HuH-7.5 (cell line): ENCODE measurements at places on chromosomes 5 and 9.

DNA sequence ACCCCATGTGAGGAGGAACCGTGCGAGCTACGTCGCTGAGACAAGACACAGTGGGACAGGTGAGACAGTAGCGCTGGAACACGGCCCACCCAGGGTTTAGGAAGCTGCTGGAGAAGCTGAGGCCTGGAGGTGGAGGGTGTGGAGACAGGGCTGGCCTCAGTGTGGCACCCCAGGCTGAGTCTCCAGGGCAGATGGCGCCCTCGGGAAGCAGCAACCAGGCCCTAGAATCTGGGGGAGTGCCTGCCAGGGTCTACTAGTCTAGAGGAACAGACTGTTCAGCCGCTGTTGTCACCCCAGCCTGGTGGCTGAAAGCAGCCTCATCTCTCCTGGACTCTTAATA lies 4.6 kb upstream of the TERT start:
- no peak for DNase-seq

DNA sequence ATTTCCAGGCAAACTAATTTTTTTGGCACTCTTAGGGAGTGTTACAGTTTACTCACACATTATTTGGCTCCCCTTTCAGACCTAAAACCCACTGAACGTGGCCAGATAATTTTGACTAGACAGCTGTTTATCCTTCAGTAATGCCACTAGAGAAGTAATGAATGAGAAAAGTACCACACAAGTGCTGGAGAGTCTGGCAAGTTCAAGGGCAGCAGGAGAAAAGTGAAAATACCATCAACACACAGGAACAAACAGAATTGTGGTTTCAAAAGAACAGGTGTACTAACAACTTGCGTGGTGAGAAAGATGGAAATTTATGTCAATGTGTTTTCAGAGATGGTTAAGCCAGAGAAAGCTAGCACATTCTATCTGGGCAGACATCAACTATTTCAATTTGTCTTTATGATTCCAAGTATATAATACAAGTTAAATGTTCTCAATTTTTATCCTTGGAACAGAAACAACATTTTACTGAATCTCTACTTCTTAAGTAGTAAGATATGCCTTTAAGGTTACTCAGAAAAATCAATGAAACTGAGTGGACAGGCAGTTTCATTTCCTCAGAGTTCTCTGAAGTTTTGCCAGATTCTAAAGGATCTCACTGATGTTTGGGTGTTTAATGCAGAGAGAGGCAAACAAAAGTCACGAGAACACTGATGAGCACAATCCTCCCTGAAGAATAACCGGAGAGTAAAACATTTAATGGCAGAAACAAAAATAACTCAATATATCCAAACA lies 91.0 kb downstream of the ARSB start:
- DNase-seq: no peak

- no peak for DNase-seq
Measured at GRCh38 chr5:127602481-127602880, 46.4 kb upstream of the CTXN3 start.

DNA sequence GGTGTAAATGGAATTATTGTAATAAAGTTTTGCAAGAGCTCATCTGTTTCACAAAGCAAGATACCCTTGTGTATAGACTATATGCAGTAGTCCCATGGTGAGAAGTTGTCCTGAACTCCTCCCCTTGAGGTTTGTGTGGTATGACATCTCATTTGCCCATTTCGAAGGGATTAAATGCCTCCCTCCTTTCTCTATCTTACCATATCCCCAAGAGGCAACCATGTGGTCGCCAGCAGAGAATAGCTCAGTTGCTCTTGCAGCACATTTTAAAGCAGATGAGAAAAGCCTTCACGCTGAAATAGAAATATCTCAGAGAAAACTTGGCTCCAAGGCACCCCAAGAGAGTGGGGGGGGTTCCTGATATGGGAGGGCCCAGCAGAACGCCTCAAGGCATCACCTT lies 4.6 kb downstream of the SEMA6A start:
- DNase-seq: no peak

DNA sequence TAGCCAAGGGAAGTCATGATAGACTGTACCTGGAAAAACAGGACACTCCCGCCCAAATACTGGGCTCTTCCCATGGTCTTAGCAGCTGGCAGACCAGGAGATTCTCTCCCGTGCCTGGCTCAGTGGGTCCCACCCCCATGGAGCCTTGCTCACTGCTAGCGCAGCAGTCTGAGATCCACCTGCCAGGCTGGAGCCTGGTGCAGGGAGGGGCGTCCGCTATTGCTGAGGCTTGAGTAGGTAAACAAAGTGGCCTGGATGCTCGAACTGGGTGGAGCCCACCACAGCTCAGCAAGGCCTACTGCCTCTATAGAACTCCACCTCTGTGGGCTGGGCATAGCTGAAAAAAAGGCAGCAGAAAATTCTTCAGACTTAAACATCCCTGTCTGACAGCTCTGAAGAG lies 10.1 kb upstream of the THG1L start:
- DNase-seq: no peak

DNA sequence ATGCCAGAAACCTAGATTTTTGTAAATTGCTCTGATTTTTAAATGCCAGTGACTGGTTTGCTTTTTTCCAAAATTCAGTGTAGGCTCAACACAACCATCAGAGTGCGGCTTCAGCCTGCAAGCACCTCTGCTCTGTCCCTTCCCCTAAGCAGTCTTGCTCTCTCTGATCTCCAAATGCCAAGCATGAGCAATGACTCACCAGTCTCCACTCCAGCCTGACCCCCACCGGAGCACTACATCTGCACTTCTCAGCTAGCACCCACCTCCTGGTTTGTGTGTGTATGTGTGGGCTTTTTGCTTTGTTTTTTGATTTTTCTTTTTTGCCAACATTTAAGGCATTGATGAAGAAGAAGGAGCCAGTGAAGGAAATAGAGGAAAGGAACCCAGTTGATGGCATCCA lies 61.4 kb upstream of the ADRA1B start:
- no peak for DNase-seq

- DNase-seq: no peak
Measured at GRCh38 chr5:169081000-169081724, 219.8 kb downstream of the SLIT3 start.

GRCh38 chr9:136054798-136055714 lies 40.0 kb downstream of the NACC2 start:
- no peak for DNase-seq

- DNase-seq: no peak
Measured at GRCh38 chr5:32909207-32909606, 198.1 kb downstream of the NPR3 start.

DNA sequence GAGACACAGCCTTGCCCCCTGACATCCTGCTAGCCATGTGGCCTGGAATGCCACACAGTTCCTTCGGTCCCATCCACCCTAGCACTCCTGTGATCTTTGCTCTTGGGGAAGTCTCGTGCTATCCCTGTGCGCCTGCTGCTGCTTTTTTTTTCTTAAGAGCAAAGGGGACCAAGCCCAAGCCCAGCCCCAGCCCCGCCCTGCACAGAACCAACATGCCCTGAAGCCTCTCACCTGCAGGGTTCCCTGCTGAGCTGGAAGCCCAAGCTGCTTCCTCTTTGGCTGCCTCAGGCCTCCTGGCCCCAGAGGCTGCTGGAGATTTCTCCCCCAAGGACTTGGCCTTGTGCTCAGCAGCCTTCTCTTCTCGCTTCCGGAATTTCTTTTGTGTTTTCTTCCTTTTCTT lies 1.8 kb downstream of the SURF6 start:
- DNase-seq: no peak

- no peak for DNase-seq
Measured at GRCh38 chr9:107176436-107177151, 106.5 kb upstream of the RAD23B start.

- no peak for DNase-seq
Measured at GRCh38 chr9:89807682-89808075, 202.9 kb downstream of the GADD45G start.

- no peak for DNase-seq
Measured at GRCh38 chr5:59564895-59565294, 328.6 kb downstream of the PDE4D start.

GRCh38 chr5:113213551-113214425 lies 221.0 kb downstream of the TSSK1B start:
- no peak for DNase-seq

GRCh38 chr5:32027093-32027716 lies 146.9 kb downstream of the GOLPH3 start:
- DNase-seq: no peak

DNA sequence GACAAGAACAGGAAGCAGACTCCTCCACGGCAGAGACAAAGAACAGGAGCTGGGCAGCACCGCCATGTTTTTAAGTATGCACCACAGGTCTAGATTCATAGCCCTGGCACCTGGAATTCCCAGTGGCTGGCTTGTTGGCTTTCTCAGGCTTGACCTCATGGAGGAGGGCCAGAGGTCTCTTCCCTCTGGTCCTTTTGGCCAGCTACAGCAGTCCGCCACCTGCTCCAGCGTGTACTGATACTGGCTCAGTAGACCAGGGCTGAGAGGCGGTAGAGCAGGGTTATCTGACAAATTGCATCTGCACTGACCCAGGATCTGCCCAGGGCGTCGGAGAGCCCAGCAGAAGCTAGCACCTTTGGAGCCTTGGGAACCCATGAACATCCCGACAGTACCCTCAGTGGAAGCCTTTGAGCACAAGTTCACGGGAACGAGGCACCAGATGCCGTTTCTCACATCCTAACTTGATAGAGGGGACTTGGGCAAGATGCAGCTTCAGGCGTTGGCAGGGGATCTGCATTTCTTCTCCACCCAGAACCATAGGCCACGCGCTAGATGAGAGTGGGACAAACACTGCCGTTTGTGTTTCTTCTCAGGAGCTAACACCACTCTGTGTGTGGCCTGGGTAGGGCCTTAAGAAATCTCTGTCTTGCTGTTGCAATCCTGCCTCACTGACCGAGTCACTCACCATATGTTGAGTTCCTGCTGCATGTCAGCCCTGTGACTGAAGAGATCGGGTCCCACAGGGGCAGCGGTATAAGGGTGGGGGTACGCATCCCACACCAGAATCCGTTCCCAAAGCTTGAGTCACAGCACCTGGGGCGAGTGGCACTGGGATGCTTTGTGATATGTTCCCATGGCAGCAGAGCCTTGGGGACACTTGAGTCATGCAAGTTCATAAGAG lies 90.3 kb upstream of the OTULINL start:
- DNase-seq: no peak

DNA sequence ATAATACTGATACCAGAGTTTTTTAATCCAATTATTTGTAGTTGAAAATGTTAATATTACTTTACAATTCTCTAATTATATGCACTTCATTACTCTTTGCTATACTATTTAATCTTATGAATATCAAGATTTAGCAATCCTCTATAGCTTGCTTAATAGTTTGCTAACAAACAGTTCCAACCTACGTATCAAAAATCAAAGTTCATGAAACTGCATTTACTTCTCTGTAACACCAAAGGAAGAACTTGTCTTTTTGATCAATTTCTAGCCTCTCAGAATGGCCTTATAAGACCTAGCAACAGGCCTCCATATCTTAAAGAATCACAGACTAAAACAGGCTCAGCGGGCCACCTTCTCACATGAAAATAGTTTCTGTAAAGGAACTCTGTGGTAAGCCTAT lies 68.9 kb downstream of the ADAMTS6 start:
- DNase-seq: no peak

GRCh38 chr5:100838048-100838473 lies 65.0 kb downstream of the ST8SIA4 start:
- no peak for DNase-seq

DNA sequence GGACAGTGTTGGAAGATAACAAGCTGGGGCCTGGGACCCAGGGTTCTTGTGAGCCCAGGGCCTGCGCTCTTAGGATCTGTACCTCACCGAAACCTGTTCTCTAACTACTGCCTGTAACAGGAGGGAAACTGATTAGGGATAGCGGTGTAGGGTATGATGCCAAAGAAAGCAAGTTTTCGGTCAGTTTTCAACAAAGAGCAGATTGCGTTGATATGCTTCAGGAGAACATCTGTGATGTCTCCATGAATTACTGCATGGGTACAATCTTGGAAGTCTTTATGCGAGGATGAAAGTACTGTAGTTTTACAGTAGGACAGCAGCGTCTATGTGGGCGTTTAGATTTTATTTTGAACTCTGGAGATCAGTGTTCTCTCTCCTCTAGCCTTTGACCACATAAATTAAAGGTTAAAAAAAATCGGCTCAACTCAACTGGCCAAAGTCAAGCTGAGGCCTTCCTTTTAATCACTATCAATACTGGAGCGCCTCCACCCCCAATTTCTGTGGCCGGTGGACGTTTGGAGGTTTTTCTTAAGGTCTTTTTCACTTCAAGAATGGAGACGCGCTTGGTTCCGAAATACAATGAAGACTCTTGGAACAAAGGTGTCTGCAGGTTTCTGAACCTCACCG lies 3.0 kb downstream of the NFIL3 start:
- DNase-seq: no peak

- no peak for DNase-seq
Measured at GRCh38 chr9:80233906-80234305, 662.1 kb downstream of the TLE4 start.

- DNase-seq: peak; percentile 77
Measured at GRCh38 chr5:60843936-60844905, at the start of gene ELOVL7. Gene ELOVL7, minus strand, starts transcription at chr5:60844269. Its CDS starts 56,872 bp downstream, at chr5:60787397.

DNA sequence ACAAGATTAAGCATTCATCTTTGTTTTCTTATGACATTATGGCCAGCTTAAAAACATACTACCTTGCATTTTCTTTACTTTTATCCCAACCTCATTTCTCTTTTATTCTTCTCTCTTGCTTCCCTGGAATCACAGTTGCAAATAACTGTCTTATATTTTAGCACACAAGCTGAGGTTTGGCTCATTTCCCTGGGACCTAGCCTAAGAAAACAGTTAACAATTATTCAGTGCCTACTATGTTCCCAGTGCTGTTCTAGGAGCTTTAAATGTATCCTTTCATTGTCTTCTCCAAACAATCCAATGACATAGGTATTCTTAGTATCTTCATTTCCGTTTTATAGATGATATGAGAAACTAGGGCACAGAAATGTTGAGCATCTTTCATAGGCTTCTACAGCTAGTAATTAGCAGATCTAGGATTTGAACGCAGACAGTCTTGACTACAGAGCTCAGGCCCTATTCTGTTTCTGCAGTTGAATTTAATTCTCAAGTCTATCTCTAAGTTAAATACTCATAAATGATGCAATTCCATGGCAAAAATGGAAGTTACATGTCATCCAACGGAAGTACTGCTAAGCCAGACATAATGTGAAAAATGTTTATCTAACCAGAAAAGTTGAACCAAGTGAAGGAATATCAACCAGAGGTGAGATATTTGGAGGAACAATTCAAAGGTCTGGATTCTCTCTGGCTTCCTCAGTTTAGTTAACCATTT lies 52.3 kb upstream of the MTAP start:
- no peak for DNase-seq

DNA sequence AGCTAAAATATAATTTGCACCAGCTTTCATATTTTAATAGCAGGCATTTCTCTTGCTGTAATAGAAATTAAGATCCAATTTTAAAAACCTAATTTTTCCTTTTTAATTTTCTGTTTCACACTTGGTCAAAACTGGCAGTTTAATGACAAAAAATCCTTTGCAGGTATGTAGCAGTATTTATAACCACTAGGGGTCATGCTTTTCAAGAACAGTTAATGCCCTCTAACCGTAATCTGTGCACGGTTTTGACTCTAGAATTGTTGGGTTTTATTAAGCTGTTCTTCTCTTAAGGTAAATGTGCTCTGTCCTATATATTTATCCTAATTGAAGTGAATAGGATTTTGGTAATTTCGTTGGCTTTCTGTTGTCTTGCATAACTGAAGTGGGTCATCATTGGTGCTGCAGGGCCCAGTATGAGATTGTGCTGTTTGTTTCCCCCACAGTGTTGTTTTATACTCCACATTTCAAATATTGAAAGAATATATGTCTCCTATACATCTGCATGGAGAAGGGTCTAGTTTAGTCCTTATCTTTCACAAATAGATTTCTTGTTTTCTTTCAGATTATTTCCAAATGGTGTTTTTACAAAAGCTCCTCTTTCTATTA lies 107.4 kb downstream of the SCAMP1 start:
- no peak for DNase-seq
